ENCODE measurements at places on chromosomes 3 and 15.

- DNase-seq, result no peak
These were observed 271.2 kb upstream of the MDFIC2 start for GRCh38 chr3:70583682-70584081.

- no peak for DNase-seq
These were observed 391.2 kb upstream of the NECTIN3 start for GRCh38 chr3:110680450-110680849.

GRCh38 chr15:52493968-52494367 is 34.7 kb downstream of the MYO5A start:
- DNase-seq, result no peak

- DNase-seq, result no peak
These were observed 1.1 kb downstream of the BAHD1 start for GRCh38 chr15:40441565-40442531.

DNA sequence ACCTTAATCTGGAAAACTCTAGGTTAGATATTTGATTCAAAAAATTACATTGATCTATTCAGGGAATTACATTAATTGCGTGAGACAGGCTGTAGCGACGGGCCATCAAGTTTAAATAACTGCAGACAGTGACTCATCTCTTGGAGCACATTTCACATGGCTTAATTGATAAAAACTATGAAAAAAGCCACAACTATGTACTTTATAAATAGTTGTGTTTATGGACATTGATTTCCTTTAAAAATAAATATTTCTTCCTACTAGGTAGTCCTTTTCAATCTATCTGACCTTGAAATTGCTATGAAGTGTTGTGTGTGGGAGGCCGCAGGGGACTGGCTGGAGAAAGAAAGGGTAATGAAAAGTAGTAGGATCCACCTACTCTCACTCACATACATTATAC is 157.8 kb downstream of the IL1RAP start:
- no peak for DNase-seq

DNA sequence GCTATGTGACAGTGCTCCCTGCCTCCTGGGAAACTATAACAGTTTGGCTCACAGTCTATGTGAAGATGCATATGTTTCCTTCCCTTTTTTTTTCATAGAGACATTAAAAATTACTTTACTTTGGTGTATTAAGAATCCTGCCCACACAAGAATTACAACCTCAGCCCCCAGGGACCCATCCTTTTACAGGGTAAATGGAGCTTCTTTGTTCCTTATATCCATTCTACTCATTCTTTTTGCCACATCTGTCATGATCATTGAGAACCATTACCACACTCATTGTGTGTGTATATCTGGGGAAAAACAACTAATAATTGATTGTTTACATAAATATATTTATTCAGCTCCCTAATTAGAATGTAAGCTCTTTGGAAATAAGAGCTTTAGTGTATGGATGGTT is 157.4 kb downstream of the SSR3 start:
- no peak for DNase-seq

- no peak for DNase-seq
These were observed 41.4 kb downstream of the ACSBG1 start for GRCh38 chr15:78192826-78193594.

DNA sequence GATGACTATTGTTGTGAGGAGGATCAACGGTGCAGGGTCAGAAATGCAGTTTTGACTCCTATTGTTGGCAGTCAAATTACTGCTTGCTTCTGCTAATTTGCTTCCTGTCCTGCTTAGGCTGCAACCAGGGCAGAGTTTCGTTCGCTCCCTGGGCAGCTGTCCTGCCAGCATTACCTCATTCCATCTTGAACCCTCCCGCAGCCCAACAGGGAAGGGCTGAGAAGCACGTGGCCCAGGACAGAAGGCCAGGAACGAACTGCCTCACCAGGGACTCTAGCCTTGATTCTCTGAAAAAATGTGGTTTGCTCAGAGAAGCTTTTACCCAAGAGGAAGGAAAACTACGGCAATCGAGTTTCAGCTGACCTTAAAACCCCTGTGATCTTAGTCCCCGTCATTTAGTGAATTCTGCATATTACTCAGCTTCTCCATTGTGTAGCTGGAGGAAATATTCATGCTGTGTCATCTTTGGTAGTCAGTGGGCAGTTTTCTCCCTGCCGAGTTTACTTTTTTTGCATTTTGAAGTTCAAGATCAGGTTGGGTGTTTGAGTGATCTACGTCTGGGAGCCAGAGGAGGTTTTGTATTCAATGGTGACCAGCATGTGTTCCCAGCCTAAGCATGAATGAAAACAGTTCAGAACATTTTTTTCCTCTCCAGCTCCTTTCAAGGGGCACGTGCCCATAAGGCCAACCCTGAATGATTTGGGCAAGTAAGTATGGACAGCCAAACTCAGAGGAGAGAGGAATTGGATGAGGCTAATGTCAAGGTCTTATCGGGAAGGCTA is 23.0 kb downstream of the TLNRD1 start:
- DNase-seq, result no peak

GRCh38 chr3:138367326-138367850 is 19.0 kb downstream of the MRAS start:
- no peak for DNase-seq

DNA sequence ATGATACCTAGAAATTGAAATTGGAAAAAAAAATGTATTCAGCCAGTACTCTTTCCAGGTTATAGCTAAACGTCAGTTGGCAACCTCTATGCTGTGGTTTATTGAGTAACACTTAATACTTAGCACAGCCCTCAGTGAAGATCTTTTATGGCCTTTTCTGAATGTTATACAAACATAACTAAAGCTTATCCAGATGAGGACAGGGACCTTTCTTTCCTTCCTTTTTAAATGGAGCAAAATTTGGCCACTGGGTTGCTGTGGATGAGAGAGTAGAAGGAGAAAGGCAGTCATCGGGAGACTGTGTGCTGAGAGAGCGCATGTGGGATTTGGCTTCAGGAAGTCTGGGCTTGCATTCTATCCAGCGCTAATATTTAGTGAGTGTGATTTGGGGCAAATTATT is 36.1 kb downstream of the IGF1R start:
- no peak for DNase-seq

GRCh38 chr15:45083223-45083622 is 30.7 kb downstream of the DUOX2 start:
- no peak for DNase-seq

DNA sequence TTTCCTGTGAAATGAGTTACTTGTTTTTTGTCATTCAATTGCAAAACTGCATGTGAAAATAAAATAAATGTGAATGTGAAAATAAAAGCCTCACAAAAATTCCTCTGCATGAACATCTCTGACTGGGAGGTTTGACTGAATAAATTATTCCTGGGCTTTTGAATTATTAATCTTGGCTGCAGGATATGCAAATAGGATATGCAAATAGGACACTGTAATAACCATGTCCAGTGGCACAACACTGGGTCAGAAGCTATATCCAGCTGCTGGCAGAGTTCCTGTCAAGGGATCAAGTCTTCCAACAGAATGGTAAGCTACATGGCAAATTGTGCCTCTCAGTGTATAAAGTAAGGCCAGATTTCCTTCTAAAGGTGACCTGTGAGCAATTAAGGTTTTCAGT is at the start of gene SUCNR1:
TSS of gene SUCNR1 (plus strand) at position 246 of the 400 bp plus-strand sequence. CDS start 6,250 bp downstream, outside the sequence.
- DNase-seq, result no peak

All from stimulated activated CD8-positive, alpha-beta memory T cell treated with anti-CD3 and anti-CD28 coated beads, Interleukin-2, amount 100 ng/mL, for 1 hour (primary cell).